ENCODE measurements at places on chromosomes 6 and 20.

GRCh38 chr6:155755452-155755851 is 299.8 kb upstream of the NOX3 start:
- no peak for DNase-seq

DNA sequence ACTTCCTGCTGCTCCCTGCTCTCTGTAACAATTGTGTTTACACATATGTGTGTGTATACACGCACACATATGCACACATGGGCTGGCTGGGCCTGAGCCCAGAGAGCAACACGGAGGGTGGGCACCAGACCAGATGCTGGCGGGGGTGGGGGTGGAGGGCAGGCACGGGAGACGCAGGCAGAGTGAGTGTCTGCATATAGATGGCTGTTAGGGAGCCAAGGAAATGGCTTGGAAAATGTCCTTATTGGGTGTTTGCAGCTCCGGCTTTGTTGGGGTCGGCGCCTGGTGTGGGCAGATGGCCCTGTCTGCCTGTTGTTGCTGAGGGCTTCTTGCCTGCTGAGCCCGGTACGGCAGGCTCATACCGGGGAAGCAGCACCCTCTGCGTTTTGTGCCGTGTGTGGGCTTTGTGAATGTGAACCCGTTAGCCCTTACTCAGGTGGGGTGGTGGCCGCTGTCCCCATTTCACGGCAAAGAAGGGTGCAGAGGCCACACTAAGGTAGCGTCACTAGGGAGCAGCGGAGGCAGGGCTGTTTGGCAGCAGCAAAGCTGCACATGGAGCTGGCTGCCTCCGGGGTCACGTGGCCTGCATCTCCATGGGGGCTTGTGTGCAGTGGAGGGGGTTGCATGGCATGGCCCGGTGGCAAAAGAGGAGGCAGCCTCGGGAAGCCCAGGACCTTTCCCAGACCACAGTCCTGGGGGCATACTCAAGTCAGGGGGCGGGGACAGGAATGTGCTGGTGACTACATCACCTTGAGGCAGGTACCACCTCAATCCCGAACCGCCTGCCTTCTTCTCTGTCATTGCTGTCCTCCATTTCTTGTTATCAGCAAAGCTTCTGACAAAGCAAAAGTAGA is 47.4 kb upstream of the SRF start:
- DNase-seq: no peak

GRCh38 chr6:166597711-166598440 is 11.4 kb upstream of the RAMACL start:
- no peak for DNase-seq

- DNase-seq: no peak
These were observed 306.2 kb downstream of the SOX4 start for GRCh38 chr6:21899708-21900107.

DNA sequence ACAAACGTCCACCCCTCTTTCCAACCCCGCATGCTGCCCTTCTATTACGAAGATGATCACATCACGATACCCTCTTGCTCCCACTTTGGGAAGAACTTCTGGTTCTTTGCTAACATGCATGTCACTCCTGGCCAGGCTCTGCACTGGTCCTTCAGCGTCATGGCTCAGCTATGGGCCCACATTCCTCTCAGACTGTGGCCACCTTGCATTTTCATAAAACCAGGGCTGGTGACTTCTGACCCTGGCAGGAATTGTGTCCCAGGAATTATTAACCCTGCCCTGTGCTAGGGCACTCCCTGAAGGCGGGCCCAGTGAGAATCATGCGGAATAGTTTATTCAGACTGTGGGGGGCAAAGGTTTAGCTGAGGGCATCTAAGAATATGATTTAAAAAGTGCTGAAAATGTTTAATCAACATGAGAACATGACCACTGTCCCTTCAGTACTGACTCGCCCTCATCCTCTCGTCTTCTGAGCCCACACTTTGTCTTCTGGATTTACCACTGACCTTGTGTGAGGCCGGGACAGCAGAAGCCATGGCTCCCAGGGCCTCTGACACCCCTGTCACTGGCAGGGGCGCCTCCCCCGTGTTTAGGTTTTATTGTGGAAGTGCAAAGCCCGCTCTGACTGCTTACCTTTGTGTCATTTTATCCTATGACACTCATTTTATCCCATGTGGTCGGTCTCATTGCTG is 38.1 kb upstream of the THBS2 start:
- DNase-seq: no peak

DNA sequence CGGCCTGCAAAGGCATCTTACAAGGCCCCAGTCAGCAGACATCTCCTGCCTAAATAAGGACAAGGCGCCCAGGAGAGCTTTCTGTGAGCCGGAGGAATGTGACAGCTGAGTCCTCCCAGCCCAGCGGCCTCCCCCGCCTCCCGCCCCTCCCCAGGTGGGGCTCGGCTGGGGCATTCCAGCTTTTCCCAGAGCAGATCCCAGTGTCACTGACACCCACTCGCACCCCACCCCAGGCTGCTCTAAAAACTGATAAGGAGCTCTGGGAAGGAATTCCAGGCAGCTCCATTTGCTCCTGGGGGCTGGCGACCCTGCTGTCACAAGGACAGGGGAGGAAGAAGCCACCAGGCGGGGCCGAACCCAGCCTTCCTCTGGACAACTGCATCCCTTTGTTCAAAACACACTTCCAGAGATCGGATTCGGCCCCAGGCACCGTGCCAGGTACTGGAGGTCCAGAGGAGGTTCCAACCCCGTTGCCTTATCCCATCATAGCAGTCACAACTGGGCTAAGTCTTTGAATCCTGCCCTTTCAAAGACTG is 49.7 kb downstream of the JPH2 start:
- no peak for DNase-seq

GRCh38 chr20:33648396-33649004 is 13.6 kb upstream of the C20orf144 start:
- no peak for DNase-seq

GRCh38 chr6:22975079-22975478 is 405.7 kb downstream of the HDGFL1 start:
- no peak for DNase-seq

- no peak for DNase-seq
These were observed 2.8 kb downstream of the EBF4 start for GRCh38 chr20:2695206-2695983.

- DNase-seq: no peak
These were observed 111.6 kb downstream of the JPH2 start for GRCh38 chr20:44075191-44075949.

DNA sequence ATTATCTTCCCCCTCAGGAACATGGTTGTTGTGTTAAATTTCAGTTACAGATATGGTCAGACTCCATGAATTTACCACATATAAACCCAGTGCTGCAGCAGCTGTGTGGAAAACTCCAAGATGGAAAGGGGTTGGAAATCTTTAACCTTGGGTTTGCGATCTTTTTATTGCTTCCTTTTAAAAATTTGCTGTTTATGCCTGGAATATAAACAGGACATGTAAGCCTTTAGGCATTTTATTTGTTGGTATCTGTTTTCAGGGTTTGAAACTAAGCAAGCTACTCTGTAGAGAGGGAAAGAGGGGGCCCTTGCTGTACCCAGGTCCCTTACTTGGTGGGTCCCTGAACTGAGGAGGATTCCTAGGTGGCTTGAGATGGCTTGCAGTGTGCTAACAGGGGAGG is 778 bp downstream of the PKIG start:
- no peak for DNase-seq

GRCh38 chr6:126643352-126643751 is 303.4 kb downstream of the CENPW start:
- DNase-seq: no peak

GRCh38 chr6:100761841-100762240 is 119.3 kb downstream of the ASCC3 start:
- DNase-seq: no peak

DNA sequence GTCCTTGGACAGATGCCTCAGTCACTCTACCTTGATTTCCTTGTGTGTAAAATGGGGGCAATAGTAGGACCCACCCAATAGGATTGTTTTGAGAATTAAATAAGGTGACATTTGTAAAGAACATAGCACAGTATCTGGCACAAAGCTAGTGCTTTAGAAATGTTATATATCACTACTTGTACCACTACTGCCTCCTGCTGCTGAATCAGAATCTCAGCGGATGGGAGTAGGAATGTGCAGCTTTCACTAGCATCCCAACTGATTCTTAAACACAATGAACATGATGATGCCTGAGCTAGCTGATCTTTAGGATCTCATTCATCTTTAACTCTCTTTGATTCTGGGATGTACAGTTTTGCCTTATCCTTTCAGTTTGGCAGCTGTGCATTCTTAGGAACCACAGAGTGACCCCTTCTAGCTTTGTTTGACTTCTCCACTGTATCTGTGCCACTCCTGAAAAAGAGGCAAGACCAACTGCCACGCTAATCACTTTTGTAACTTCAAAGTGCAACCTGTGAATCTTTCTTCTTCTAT is 7.2 kb downstream of the PBOV1 start:
- no peak for DNase-seq

DNA sequence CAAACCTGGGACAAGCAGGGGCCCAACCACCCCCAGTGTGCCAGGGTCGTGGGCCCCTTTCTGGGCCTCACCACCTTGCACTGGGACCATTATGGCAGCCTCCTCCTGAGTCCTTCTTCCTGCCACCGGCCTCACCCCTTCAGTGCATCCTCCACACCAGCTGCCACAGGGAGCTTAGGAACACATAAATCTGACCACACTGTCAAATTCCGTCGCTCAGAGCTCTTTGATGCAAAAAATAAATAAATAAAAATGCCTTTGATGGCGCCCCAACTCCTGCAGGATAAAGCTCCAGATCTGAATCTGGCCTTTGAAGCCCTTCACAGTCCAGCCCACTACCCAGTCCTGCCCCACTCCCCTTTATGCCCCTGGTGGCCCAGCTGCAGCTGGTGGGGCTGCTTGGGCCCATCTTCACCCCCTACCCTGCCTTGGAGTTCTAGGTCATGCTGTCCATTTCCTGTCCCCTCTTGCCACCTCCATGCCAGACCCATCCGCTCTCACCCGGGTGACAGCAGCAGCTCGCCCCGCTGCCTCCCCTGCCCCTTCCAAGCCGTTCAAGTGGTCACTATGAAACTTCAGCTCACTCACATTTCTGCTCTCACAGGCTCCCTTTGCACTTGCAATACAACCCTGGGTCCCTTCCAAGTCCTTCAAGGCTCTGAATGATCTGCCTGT is 16.0 kb downstream of the MYH7B start:
- no peak for DNase-seq

GRCh38 chr6:11922901-11923300 is 89.2 kb upstream of the HIVEP1 start:
- no peak for DNase-seq

GRCh38 chr6:131937703-131938631 is 13.2 kb downstream of the CCN2 start:
- DNase-seq: no peak

- DNase-seq: no peak
These were observed 9.8 kb downstream of the RHAG start for GRCh38 chr6:49626811-49627210.

DNA sequence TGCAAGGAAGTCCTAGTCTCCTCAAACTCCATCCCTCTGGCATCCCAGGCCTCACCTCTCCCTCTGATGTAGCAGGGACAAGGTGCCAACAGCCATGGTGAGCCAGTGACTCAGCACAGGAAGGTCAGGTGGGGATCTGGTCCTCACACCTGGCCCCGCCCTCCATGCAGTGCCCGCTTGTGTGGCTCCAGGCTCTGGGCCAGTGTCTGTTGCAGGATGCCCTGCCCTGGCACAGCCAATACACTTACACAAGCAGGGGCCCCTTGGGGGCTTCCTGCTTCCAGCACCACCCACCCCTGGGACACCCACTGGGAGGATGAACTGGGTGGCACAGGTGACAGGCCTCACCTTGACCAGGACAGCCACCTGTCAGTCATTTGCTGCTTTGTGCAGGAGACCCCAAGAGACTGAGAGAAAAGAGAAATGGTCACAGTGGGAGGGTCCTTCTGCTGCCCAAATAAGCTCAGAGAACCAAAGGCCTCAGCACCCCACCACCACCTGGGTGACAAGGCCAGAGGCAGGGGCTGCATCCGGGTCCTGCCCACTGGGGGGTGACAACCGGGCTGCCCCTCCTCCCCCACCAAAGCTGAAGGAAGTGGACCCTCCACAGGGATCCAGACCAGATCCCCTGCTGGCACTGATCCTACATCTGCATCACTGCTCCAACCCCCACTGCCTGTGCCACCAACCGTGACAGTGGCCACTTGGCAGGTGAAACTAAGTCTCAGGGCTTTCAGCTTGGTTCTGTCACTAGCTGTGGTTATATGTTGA is 658.8 kb upstream of the DEFB115 start:
- no peak for DNase-seq

- no peak for DNase-seq
These were observed 251.6 kb upstream of the TAB2 start for GRCh38 chr6:149065658-149066556.

GRCh38 chr6:1091900-1092299 is 220.0 kb upstream of the FOXQ1 start:
- DNase-seq: no peak

DNA sequence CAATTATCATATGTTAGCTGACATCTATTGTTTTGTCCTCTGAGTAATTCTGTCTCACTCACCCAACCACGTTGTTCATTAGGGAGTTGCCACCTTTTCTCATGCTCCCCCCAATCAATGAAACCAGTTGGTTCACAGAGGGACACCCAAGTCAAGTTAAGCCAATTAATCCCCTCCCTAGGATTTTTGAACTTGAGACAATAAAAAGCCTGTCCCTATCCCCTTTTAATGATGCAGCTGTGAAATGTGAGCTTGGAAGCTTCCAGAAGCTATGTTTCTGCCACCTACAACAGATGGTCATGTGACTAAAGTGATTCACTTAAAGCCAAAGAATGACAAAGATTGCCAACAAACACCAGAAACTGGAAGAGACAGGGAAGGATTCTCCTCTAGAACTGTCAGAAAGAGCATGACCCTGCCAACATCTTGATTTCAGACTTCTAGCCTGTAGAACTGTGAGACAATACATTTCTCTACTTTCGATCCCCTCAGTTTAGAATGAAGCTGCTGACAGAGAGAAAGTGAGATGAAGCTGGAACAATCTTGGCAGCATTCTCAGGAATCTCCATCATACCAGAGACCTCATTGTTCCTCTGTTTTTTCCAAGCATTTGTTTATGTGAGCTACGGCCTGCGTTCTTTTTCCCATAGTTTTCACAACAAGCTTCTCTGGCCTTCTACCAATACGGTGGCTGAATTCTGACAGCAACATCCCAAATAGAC is 57.8 kb upstream of the TPD52L1 start:
- DNase-seq: no peak

DNA sequence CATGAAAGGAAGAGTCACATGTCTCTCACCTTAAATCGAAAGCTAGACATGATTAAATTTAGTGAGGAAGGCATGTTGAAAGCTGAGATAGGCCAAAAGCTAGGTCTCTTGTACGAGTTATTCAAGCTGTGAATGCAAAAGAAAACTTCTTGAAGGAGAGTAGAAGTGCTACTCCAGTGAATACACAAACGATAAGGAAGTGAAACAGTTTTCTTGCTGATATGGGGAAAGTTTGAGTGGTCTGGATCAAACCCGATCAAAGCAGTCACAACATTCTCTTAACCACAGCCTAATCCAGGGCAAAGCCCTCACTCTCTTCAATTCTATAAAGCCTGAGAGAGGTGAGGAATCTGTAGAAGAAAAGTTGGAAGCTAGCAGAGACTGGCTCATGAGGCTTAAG is 1.9 kb upstream of the TPD52L1 start:
- DNase-seq: no peak

DNA sequence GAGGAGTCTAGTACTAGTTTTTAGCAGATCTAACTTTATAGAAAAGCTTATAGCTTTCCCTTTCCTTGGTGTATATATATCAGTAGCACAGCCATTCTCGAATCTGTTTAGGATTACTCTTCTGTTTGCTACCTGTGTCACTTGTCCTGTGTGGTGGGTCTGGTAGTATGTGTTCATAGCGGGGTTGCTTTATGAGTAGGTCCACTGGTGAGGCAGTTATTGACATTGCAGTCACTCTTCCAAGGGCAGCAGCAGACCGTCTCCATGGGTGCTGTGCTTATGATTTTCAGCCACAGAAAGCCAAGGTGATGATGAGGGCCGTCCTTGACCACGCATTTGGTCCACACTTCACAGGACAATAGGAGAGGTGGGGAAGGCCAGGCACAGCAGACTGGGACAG is 171.5 kb downstream of the CDKAL1 start:
- DNase-seq: no peak

Measured in activated CD4-positive, CD25-positive, alpha-beta regulatory T cell (primary cell).